ENCODE measurements at places on chromosomes 12 and 14. TPM values are rescaled to one million over a fixed set of nuclear protein-coding genes. Genes with fewer than 3 reads are reported as not detected.

- DNase-seq: no peak
These were observed 31.7 kb downstream of the WDR20 start for GRCh38 chr14:102171173-102172020.

- no peak for DNase-seq
These were observed 232.8 kb upstream of the DIO3 start for GRCh38 chr14:101328412-101329028.

Gene TMEM119
- not detected for total RNA-seq

- DNase-seq: no peak
These were observed 14.4 kb downstream of the G2E3 start for GRCh38 chr14:30573226-30573814.

- no peak for DNase-seq
These were observed 26.8 kb upstream of the IL22 start for GRCh38 chr12:68280240-68280639.

DNA sequence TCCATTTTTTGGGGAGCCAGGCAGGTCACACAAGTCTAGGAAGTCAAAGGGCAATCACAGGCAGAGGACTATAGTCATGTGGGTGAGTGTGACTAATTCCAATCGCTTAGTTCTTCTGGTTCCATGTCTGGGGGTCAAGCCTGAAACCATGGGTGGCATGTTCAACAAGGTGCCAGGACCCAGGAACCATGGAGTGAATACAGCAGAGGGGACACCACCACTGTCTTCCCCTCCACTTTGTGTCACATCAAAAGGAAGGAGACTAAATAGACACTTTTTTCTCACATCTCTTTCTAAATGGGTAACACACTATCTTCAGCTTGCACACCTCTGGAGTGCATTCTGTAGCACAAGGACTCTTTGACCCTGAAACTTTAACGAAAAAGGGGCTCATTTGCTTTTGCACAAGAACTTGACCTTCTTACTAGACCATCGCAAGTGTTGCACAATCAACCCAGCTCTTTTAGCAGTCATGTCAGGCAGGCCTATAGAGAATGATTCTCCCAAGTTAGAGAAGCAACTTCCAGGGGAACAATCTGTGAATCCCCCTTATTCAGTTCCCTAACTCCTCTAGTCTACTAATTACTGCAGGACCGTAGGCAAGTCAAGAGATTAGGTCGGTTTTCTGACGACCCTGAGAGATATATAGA, 398.7 kb downstream of the NELL2 start:
- DNase-seq: no peak

GRCh38 chr12:68904351-68904962, 28.5 kb downstream of the CPM start:
- DNase-seq: no peak

DNA sequence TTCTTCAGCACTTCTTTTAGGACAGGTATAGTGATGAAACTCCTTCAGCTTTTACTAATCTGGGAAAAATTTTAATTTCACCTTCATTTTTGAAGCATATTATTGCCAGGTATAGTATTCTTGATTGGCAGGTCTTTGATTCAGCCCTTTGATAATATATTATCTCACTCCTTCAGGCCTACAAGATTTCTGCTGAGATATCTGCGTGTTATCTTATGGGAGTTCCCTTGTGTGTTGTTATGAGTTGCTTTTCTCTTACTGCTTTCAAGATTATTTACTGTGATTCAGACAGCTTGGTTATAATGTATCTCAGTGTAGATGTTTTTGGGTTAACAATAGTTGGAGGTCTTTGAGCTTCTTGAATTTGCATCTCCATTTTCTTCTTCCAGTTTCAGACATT, 87.4 kb downstream of the ATF7IP start:
- no peak for DNase-seq

Gene ZNF385A
- total RNA-seq: 0.77 TPM

DNA sequence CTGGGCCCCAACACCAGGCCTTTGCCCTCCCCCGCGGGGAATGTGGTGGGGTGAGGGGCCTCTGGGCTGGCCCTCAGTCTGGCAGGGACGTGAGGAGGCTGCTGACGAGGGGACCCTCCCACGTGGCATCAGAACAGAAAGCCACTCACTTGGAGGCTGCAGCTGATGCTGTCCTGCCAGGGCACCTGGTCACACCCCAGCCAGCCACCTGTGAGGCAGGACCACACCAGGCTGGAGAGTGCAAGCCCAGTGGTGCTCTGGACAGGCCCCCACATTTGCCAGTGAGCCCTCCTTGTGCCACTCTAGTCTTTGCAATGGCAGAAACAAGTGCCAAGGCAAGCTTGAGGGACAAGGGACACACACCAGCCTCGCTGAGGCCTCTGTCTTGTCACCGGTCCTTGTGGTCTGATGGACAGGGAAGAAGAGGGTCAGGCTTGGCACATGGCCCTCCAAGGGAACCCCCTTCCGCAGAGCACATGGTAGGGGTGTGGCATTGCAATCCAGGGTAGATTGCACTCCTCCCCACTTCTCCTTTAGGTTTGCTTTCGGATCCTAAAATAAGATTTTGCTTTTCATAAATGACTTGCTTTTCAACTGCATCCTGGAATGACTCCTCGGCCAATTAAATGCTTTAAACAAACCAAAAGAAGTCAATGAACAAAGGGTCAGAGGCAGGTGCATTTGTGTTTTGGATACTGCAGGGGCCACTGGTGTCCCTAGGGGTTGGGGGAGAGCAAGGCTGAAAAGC, 53.7 kb downstream of the CCDC88C start:
- no peak for DNase-seq

Gene AQP6
- not detected for total RNA-seq

GRCh38 chr12:119167902-119168301, 10.8 kb upstream of the HSPB8 start:
- no peak for DNase-seq

GRCh38 chr12:718756-719102, 33.6 kb upstream of the WNK1 start:
- no peak for DNase-seq

Gene SLC22A17
- 2.6 TPM for total RNA-seq

Gene LRFN5
- total RNA-seq: not detected

DNA sequence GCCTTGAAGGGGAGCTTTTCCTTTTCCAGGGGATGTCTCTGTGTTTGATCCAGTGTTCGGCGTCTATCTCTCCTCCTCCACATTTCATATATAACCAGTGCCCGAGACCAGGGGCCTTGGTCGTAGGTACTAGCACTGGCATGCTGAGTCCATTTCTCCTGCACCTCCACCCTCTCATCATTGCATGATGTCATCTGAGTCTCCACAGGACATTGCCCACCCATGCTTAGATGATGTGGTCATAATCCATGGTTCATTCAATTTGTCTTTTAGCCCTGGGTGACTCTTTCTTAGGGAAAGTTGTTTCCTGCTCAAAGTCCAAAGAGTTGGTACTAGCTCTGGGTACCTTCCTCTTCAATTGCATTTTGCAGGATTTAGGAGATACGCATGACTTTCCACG, 328.1 kb downstream of the BCL11B start:
- DNase-seq: no peak

GRCh38 chr12:33253178-33253577, 186.4 kb downstream of the SYT10 start:
- DNase-seq: no peak

GRCh38 chr14:77338302-77338701, 17.5 kb downstream of the GSTZ1 start:
- DNase-seq: no peak

DNA sequence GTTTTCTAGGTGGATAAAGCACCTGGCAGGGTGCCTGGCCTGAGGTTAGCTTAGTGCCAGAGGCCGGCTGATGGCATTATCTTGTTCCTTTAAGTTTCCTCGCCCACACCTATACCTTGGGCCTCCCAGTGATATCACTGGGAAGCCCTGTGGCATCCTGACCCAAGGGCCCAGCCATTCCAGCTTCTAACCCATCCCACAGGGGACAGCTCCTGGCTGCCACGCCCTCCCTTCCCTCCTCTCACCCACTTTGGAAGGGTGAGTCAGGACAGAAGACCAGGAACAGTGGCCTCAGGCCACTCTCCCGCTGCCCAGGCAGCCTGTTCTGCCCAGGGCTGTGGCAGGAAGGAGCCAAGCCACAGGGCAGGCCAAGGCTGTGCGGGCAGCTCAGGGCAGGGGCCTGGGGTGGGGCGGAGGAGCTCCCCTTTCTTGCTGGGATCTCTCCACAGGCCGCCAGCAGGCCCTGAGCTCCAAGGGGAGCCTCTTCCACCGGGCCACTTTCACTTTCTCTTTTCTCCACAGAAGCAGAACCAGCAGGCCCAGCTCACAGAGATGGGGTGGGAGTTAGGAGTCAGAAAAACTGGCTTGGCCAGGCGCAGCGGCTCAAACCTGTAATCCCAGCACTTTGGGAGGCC, 75.1 kb downstream of the IRF2BPL start:
- peak; percentile 53 for DNase-seq

Gene TSPAN19
- not detected for total RNA-seq

GRCh38 chr12:57868851-57869268, 22.3 kb upstream of the CTDSP2 start:
- DNase-seq: no peak

DNA sequence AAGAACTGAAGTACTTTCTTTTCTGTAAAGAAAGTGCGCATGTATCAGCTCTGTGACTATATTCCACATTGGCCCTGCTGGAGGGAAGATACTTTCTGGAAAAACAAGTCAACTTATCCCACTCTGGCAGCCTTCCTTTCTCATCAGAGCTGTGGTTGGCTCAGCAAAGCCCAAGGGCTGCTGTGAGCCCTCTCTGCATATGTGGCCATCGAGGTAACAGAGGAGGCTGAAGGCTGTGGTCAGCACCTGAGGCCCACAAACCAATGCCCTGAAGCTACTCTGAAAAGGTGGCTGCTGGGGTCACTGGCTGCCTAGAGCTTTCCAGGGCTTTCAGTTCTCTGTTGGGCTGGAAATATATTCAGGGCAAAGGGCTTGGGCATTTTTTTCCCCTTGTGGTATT, 70.8 kb upstream of the IGF1 start:
- DNase-seq: no peak

DNA sequence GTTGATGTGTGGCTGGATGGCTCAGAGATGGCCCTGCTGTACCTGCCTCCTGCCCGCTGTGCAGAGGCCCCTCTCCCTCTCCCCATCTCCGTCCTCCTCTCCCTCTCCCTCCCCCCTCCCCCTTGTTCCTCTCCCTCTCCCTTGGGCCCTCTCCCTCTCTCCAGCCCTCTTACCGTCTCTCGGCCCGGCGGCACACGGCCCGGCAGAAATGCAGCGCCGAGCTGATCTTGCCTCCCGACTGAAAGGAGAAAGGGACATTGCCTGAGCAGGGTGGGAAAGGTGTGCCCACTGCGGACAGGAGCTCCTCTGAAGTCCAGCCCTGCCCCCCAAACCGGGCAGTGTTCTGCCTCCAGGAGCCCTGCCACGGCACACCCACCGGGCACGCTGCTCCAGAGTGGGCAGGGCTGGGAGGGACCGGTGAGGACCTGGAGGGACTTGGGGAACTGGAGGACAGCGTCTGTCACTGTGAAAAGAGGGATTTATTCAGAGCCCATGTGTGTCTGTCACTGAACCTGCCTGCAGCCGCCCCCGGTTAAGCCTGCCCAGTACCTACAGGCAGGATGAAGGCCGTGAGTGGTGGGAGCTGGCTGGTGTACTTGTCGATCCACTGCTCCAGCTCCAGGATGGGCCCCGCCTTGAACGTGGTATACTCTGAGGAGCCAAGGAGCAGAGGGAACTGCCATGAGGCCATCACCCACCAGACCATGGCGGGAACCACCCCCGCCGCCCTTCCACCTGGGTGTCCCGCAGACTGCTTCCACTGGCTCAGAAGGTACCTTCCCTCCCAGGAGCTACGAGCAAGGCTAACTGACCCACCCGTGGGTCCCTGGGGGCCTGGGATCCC, 12.2 kb downstream of the MMAB start:
- no peak for DNase-seq

DNA sequence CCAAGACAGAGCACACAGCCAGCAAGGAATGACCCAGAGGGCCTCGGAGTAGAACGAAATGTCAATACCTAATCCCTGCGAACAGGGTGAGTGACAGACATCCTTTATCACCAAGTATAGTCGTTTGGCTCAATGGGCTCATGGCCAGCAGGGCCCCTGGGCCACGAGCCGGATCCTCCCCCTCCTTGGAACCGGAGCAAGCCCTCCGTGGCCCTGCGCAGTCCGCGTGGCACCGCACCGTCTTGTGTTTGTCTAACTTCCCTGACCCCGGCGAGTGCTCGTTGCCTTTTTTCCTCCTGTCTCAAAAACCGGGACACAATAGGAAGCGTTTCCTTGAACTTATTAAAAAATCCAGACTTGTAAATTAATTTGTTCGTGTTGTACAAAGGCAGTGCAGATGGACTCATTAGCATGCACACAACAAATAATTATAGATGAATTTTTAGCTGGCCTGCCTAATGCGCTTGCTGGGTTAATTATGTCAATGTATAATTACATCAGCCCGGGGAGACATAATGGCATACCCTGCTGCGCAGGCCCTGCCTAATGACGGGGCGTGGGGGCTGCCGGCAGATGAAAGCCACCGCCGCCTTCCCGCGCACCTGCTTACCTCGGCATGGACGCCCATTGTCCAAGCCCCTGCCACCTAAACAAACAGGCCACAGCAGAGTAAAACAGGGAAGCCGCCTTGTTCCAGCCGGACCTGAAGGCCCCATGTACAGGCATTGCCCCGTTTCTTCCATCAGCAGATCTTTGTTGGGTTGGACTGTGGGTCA, 81.6 kb downstream of the PHETA1 start:
- no peak for DNase-seq

DNA sequence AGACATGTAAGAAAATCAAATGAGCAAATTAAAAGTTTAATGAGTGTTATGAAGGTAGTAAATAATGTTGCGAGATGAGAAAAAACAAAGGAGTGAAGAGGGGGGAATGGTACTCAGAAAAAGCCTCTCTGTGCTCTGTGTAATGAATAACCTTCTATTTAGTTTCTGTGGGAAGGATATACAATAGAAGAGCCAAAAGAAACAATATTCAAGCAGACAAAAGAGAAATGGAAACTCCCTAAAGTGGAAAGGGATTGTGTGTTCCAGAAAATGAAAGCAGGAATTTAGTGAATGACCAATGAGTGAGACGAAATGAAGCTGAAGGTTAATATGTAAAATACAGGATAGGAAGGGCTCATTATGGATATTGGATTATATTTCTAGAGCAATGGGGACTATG, 18.5 kb downstream of the OR4K1 start:
- DNase-seq: no peak

GRCh38 chr12:122182887-122183587, at the start of gene LRRC43:
Gene LRRC43, plus strand, starts transcription at chr12:122183123. Its CDS starts 22 bp downstream, at chr12:122183145.
- DNase-seq: peak; percentile 31

DNA sequence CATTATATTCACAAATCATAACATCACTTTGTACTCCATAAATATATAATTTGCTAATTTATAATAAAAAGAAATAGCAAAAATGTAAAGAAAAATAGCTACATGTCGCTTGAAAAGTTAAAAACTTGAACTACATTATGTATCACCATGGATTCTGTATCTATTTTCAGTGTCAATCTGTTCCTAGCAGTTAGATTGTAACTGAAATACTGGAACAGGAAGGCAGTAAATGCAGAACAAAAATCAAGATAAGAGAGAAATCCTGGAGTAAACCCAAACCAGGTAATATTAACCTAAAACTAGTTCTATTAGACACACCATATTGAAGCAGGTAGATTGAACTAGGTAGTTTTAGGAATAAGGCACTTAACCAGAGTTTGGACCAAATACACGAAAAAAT, 60.3 kb downstream of the IPO8 start:
- DNase-seq: no peak

GRCh38 chr14:71619472-71619871, 312.8 kb upstream of the RGS6 start:
- DNase-seq: no peak

Data from CD8-positive, alpha-beta memory T cell (primary cell).